ENCODE measurements at places on chromosomes 3 and 15.
A peak's percentile ranks its signal among the peaks of the same experiment; 100 is the strongest.

DNA sequence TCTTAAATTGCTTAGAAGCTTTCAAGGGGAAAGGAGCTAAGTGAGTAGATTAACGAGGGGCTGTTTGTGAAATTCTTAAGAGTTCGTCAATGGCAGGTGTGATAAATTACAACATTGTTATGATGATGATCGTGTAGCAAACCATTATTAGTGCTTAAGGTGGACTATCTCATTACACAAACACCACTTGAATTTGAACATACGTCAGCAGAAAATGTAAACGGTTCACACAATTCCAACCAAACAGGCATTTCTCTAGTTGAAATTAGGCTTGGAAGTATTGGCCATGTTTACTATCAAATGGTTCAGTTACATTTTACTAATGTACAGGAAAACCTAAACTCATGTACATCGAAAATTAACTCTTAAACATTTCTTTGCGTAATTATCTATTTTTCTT, 102.8 kb downstream of the PYDC2 start:
- no peak for DNase-seq

GRCh38 chr3:183033746-183034145, 53.4 kb upstream of the DCUN1D1 start:
- no peak for DNase-seq

DNA sequence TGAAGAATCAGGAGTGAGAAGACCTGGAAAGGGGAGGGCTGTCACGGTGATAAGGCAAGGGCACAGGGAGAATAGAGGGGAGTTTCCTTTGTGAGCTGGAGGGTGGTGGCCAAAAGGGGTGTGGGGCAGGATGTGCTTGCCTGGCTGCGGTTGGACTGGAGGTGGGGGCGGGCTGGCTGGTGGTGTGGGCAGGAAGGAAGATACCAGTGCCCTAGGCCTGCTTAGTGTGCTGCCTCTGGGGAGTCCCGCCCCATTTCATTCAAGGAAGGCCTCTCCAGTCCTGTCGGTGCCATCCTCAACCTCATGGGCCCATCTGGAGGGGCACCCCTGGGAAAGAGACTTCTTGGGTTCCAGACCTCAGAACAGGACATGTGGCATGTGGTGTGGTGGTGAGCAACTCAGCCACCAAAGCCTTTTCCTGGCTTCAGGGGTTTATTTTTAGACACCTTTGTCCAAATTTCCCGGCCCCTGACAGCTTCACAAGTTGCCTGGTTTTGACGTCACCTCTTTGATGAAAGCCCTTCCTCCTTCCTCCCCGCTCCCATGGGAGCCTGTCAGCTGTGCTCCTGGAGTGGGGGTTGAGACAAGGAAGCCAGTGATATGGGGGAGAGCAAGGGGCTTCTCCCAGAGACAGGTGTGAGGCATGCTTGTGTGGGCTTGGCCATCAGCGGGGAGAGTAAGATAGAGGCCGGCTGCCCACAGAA, 15.6 kb downstream of the TEX264 start:
- DNase-seq = no peak

DNA sequence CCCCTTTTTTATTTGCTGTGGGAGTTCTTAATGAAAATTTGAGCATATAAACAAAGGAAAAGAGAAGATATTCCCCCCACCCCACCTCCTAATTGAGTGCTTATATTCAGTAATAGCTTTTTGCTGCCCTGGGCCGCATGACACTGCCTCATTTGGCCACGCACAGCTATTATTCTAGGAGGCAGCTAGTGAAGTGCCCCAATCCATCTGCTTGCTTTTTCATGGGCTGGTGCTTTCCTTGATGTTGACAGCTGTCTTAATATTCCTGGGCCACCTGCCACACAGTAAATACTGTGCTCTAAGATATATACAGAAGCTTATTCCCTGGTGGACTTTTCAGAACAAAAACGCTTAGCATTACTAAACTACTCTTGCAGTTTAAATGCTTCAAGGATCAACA, 3.8 kb upstream of the CRYBG3 start:
- DNase-seq = peak; percentile 27

- DNase-seq = no peak
Observed at GRCh38 chr3:71277341-71277740, 306.2 kb downstream of the FOXP1 start.

- no peak for DNase-seq
Observed at GRCh38 chr3:66404903-66405700, 95.7 kb downstream of the LRIG1 start.

- DNase-seq = no peak
Observed at GRCh38 chr15:96326328-96327154, 4.0 kb upstream of the NR2F2 start.

- DNase-seq = no peak
Observed at GRCh38 chr15:101394654-101395053, 94.9 kb downstream of the PCSK6 start.

DNA sequence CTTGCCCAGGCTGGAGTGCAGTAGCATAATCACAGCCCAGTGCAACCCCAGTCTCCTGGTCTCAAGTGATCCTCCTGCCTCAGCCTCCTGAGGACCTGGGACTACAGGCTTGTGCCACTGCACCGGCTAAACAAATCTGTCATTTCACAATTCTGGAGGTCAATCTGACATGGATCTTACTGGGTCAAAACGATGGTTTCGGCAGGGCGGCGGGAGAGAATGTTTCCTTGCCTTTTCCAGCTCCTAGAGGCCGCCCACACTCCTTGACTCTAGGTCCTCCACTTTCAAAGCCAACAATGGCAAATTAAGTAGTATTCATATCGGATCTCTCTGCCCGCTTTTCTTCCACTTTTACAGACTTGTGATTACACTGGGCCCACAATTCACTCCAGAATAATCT, 14.8 kb downstream of the ATP10A start:
- no peak for DNase-seq

GRCh38 chr15:43934480-43934879, 107.7 kb downstream of the WDR76 start:
- DNase-seq = peak; percentile 59

- no peak for DNase-seq
Observed at GRCh38 chr15:63458026-63458425, 46.4 kb upstream of the USP3 start.

GRCh38 chr15:50162969-50163718, 18.9 kb upstream of the SLC27A2 start:
- no peak for DNase-seq

- DNase-seq = no peak
Observed at GRCh38 chr15:41506796-41507341, 6.8 kb downstream of the LTK start.

- DNase-seq = no peak
Observed at GRCh38 chr15:69298697-69299441, at the start of gene PAQR5. TSS of gene PAQR5 (plus strand) at chr15:69298912. CDS start at chr15:69360081, 61,169 bp downstream.

- no peak for DNase-seq
Observed at GRCh38 chr3:155861476-155862183, 7.4 kb upstream of the SLC33A1 start.

Data from Ammon's horn (tissue), 1 donor.